IMR-90 (cell line): ENCODE measurements at places on chromosomes 12 and 14.

DNA sequence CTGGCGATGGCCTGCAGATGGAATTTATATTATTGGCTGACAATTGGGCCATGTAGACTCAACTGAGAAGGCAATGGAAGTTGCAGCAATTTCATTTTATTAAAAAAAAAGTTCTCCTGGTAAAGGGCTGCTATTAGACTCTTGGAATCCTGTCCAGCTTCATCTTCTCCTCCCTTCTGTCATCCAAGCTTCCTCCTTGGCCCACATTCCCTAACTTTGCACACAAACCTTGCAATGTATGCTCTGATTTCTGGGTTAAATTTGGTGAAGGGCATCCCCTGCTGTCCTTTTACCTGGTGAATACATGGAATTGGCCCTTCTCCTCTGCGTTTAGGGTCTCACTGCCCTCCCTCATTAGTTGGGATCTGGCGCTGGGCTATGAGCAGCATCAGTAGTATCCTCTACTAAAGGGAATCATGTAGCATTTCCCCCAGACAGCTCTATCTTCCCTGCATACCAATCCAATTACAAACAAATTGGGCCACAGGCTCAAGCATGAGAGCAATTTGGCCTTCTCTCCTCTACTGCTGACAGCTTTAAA lies 336.9 kb downstream of the BMP4 start:
- DNase-seq, result peak; percentile 64

- DNase-seq, result no peak
These were observed 21.6 kb upstream of the TESC start for GRCh38 chr12:117120787-117121186.

GRCh38 chr14:102524451-102525218 lies 15.1 kb upstream of the ANKRD9 start:
- peak; percentile 98 for DNase-seq

DNA sequence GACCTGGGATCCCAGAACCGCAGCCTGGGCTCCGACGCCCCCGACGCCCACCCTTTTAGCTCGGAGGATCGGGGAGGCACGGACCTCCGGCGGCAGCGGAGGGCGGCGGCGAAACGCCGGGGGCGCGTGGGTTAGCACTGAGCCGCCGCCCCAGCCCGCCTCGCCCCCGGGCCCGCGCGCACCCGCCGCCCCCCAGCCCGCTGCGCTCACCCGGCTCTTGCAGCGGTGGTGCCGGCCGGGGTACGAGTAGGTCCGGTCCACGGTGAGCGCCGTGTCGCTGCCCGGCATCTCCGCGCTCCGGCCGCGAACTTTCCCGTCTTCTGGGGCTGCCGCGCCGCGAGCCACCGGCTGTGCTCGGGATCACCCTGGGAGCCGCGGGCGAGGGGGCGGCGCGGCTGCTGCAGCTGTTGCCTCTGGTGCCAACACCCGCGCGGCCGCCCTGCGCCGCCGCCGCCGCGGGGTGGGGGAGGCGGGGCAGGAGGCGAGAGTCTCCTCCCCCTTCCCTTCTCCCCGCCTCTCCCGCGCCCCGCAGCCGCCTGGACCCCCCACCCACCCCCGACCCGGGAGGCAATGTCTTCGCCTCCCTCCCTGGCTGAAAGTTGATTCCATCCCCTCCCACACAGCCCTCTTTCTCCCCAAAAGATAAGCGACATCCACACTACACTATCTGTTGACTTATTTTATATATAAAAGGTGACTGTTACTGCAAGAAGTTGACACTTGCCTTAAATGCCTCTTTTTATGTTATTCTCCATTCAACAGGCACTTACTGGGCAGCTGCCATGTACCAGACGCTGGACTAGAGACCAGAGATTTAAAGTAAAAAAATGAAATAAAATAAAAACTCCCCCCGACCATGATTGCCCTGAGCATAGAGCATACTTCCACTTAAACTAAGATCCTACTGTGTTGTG lies at the start of gene TMCC3:
Gene TMCC3 (minus strand): TSS at position 415 of the 914 bp plus-strand sequence. CDS start 127 bp downstream, at position 288.
- DNase-seq, result no peak

GRCh38 chr12:91414636-91415035 lies 232.0 kb upstream of the DCN start:
- no peak for DNase-seq

DNA sequence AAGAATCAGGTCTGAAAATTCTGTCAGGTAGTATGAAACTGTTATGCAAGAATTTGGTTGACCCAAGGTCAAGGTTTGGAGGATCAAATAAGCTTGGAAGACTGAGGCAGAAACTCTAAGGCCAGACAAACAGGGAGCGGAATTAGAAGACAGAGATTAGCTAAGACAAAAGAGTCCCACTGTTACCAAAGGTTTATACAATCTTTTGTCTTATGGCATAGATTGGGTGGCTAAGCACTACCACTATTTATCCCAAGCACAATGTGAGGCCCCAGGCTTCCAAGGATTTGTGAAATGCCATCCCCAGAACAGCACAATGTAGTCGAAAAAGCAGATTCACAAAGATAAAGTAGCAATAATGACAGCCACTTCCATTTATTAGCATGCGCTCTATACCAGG lies 311.2 kb downstream of the SEC23A start:
- DNase-seq, result no peak
